ENCODE measurements at places on chromosomes 13 and 19. TPM values are rescaled to one million over a fixed set of nuclear protein-coding genes. Genes with fewer than 3 reads are reported as not detected.

The SERP2 gene
- 12.8 TPM for total RNA-seq

The SIGLECL1 gene
- total RNA-seq, result not detected

The ZIK1 gene
- total RNA-seq, result 4.9 TPM

The PLEKHJ1 gene
- total RNA-seq, result 46.5 TPM

- H3K27me3 ChIP-seq, result no peaks in the 10 kb centered on the region
- no peak overlapping the region for H3K4me3 ChIP-seq
- H3K27ac ChIP-seq, result no peak overlapping the region
- H3K36me3 ChIP-seq, result no peaks in the 10 kb centered on the region
- H3K4me1 ChIP-seq, result no peaks in the 10 kb centered on the region
These were observed 35.0 kb upstream of the PNMA8B start for GRCh38 chr19:46530636-46531035.

All from heart left ventricle (tissue), 16 donors.